ENCODE measurements at places on chromosomes 2 and 18.

GRCh38 chr2:222862106-222862908 is 1.5 kb downstream of the ACSL3 start:
- no peak for DNase-seq

DNA sequence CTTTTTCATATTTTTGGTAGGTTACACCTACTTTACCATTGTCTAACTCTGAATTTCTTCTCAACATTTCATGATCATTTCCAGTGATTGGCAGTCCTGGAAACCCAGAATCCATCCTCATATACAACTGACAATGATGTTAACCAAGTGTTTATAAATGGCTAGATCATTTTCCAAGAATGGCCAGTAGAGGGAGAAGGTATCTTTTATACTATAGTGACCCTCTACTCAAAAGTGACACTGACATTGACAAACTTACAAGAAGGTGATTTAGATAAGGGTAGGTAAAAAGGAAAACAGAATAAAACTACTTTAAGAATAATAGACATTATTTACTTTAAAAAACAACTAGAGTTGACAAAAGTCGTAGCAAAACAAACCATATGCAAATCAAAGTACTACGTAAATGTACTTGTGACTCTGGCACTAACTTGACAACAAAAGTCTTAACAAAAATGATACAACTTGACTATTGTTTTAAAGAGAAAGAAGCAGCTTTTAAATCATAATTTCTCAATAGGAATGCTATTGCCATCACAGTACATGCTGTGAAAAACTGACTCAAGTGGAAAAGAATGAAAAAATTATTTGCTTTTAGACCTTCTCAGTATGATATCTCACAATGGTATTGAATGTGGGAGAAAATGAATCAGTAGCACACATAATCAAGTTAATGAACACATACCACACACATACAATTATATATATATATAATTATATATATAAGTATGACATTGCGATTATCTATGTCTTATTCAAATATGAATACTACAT is 76.6 kb upstream of the GRB14 start:
- no peak for DNase-seq

DNA sequence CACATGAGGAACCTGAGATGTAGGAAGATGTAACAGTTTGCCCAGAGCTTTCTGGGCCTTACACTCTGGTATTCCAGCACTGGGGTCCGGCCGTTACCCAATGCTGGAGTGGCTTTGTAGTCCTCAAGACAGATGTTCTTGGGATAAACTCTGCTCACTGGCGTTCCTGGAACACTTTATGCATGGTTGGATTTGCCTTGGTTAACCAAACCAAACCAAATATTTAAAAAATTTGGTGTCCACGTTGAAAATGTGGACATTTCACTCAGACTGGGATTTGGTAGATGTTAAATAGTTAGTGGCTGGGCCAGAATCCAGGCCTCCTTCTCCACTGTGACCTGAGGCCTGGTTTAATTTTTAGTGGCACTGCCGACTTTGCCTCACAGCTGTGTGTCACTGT is 81.5 kb downstream of the ACOXL start:
- no peak for DNase-seq

- no peak for DNase-seq
Observed at GRCh38 chr2:43026426-43027096, 199.8 kb downstream of the ZFP36L2 start.

DNA sequence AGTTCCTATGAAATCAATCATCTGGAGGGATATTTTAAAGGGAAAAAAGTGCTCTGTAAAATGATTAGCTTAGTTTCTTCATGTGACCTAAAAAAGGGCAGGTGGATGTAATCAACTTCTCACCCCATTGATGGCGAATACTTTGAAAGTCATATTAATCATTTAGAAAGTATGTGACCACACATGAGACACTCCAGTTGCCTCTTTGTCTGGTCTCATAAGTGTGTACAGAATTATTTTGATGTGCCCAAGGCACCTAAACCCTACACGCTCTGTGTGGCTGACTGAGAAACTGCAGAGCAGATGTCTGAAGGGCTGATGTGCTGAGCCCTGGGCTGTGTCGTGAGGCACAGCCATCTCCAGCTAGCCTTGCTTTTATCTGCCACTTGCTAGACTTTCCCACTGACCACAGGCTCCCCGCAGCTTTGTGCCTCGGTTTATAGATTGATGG is 26.9 kb downstream of the SGPP2 start:
- DNase-seq, result no peak

GRCh38 chr2:54658564-54659071 is 64.8 kb upstream of the EML6 start:
- no peak for DNase-seq

GRCh38 chr18:21686282-21687105 is 18.1 kb downstream of the ABHD3 start:
- no peak for DNase-seq

- DNase-seq, result no peak
Observed at GRCh38 chr2:220891405-220891804, 680.7 kb downstream of the EPHA4 start.

DNA sequence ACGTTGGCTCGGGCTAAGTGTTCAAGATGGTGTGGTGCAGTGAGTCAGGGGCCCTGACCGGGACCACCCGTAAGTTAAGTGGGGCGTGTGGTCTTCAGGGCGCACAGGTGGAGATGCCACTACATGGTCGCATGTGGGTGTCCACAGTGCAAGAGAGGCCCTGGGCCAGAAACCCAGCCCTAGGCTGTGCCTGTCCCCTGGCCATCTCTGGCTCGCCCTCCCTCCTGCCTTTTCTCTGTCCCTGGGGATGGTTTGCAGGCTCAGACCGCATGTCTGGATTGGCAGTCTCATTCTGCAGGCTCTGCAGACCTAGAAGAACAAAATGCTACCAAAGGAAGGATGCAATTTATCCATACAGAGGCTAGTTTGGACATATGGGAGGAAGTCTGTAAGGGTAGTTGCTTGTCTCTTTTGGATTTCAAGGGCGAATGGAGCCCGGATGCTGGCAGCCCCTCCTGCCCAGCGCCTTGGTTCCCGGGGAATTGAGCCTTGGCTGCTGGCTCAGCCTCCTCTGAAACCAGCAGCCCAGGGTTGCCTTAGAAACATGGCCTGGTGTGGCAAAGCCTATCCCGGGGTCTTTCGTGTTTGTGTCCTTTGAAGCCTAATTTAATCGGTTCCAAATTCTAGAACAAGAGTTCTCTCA is 417.5 kb upstream of the HS6ST1 start:
- no peak for DNase-seq

DNA sequence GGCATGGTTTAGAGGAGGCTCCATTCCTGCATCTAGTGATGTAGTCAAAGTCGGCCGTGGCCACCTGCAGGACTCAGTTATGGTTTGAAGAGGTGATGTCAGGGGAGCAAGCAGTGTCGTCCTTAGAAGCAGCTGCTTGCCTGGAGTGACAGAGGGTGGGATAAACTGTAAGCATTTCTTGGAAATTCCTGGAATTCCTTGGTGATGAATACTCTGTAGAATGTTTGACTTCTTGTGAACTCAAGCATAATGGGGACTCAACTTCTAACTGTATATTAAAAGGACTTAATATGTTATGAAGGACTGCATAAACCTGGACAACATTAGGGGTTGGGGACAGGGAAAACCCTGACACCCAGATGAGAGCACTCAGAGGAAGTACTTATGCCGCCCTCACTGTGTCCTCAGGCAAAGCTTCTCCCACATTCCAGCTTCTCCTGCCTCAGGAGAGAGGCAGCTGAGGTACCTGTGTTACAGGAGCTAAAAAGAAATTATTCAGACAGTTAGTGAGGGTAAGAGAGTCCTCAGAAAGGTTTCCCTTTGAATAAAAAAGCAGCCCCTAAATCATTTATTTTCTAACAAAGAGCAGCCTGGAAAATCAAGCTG is 459.9 kb upstream of the CELF4 start:
- no peak for DNase-seq

- no peak for DNase-seq
Observed at GRCh38 chr2:237593596-237594320, 3.2 kb upstream of the RAB17 start.

DNA sequence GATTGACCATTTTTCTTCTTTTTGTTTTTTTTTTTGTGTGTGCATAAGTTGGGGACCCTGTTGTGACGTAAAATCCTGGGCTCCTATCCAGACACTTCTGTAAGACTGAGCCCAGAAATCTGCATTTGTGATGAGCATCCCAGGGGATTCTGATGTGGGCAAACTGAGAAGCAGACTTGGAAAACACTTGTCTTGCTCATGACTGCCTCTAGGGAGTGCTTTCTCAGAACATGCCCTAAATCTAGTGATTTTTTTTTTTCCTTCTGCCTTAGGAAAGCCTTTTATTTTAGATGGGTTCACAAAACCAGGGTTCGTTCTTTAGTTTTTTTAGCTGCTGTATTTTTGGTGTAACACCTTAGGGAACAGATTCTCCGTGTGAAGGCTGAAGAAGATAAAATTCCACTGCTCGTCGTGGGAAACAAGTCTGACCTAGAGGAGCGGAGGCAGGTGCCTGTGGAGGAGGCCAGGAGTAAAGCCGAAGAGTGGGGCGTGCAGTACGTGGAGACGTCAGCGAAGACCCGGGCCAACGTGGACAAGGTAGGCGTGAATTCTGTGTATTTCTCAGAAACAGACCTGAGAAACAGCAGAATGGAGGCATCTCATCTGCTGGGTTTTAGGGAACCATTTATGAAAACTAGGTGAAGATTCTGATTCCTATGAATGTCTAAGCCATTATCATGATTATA is 36.7 kb downstream of the RALB start:
- DNase-seq, result no peak

- no peak for DNase-seq
Observed at GRCh38 chr2:143732871-143733270, 603.7 kb downstream of the ARHGAP15 start.

DNA sequence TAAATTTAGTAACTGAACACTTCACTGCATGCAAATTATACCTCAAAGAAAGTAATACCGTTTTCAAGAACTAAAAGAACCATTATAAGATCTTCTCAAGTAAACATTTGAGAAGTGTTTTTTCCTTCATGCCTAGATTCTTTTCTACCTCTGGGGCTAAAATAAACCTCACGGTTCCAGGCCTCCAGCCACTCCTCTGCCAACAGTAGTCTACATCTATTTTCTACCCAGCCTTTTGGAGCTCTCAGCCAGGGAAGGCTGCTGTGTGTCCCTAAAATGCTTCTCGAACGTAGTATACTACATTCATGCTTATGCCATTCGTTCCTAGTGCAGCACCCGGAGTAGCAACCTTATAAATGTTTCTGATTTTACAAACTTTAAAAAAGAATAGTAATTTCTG is 219.7 kb downstream of the AFF3 start:
- no peak for DNase-seq

- DNase-seq, result no peak
Observed at GRCh38 chr2:226333388-226333787, 466.2 kb downstream of the IRS1 start.

DNA sequence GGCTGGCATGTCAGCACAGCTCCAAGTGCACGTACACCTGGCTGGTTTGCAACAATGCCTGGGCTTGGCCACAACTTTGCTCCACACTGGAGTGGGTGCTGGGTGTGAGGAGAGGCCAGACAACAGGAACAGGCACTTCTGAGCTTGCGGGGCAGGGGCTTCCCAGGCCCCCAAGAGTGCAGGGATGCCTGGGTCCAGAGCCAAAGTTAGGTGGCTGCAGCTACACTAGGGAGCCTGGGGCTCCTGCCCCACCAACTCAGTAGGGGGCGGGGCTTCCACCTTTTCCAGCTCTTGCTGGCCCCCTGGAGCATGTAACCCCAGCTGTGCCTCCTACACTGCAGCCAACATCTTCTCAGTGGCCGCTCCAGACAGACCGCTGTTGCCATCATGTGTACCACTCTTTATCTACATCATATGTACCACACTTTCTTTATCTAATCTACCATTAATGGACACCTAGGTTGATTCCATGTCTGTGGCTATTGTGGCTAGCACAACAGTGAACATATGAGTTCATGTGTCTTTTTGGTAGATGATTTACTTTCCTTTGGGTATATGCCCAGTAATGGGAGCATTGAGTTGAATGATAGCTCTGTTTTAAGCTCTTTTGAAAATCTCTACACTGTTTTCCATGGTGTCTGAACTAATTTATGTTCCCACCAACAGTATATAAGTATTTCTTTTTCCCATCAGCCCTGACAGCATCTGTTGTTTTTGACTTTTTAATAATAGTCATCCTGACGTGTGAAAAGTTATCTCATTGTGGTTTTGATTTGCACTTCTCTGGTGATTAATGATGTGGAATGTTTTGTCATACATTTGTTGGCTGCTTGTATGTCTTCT is 87.9 kb downstream of the ZNF804A start:
- DNase-seq, result no peak

- no peak for DNase-seq
Observed at GRCh38 chr2:197011801-197012641, 85.5 kb upstream of the PGAP1 start.

- no peak for DNase-seq
Observed at GRCh38 chr2:157785200-157785599, 90.9 kb downstream of the ACVR1 start.

DNA sequence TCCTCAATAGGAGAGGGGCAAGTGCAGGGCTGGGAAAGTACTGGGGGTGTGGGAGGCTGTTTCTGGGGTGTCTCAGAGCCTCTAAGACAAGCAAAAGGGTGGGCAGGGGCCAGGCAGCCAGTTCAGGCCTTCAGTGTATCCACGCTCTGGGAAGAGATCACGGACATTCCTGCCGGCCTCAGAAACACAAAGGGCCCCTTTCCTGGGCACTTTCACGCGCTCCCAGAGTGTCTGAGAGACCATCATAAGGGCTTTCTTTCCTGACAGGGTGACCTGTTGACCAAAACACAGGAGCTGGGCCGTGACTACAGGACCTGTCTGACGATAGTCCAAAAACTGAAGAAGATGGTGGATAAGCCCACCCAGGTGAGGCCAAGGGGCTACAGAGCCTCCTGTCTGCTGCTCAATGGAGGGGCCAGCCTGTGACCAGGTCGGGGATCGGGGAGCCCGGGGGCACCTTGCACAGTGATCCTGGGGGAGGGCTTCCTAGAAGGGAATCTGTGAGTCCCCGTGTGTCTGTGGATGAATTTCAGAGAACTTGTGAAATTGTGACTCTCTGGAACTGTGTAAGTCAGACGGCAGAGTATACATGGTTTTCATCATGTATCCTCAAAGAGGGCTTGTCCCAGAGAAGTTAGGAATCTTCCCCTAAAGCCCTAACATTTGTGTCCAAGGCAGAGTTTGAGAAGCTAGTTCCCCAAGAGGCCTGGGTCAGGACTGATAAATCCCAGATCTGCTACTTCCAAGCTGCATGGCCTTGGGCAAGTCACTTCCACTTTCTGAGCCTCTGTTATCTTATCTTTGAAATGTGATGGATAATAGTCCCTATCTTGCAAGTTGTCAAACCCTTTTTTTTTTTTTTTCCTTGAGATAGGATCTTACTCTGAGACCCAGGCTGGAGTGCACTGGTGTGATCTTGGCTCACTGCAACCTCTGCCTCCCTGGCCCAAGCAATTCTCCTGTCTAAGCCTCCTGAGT is 1.8 kb downstream of the GNLY start:
- DNase-seq, result no peak

DNA sequence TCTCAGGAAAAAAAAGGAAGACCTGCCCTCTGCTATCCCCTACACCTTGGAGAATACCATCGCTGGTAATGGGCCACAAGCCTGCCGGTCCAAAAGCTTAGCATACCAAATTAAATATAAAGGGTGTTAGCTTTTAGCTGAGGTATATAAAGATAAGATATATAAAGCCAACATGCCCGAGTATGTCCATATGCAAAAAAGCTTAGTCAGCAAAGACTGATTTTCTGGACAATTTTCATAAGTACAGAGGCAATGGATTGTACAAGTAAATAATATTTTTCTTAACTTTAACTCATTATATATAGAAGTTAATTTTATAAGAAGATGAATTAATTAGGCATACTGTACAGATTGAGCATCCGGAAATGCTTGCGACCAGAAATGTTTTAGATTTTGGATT is 106.5 kb downstream of the STK39 start:
- no peak for DNase-seq

GRCh38 chr2:85681372-85681763 is 12.8 kb upstream of the GNLY start:
- DNase-seq, result no peak

GRCh38 chr2:222938327-222938726 is 77.5 kb downstream of the ACSL3 start:
- no peak for DNase-seq
